ENCODE measurements at places on chromosomes 1 and 21. TPM values are rescaled to one million over a fixed set of nuclear protein-coding genes. Genes with fewer than 3 reads are reported as not detected.

- no peak for DNase-seq
Measured at GRCh38 chr1:229862017-229862774, 204.8 kb upstream of the GALNT2 start.

GRCh38 chr1:107897438-107898345 lies 67.3 kb downstream of the VAV3 start:
- DNase-seq: no peak

- no peak for DNase-seq
Measured at GRCh38 chr1:41980827-41981653, 62.3 kb upstream of the HIVEP3 start.

DNA sequence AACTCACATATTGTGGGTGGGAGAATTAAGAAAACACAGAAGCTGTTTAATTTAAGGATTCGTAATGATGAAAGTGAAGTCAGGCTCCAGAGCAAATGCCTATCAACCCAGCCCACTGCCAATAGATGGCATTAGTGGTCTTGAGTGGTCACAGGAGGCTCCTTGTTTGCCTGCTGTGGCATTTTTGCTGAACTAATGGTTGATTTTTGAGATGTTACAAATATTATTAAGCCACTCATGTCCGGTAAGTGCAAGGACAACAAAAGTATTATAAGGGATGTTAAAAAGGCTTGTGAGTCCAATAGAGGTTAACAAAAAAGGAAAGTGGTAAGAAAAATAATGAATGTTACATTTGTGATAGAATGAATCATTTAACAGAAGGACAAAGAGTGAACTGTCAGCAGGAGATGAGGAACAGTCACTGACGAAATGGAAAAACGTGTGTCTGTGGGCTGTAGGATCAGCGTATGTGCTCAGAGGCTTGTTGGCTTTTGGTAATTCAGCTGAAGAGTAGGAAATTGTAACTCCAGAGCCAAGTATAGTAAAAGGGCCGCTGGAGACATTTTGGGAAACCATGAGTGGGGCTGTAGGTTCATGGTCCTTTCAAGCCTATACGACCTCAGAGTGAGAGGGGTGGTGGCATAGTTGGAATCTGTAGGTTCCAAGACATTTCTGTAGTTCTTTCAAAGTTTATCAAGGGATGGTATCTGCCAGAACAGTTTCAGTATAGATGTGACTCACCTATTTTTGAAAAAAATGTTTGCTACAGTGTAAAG lies 11.2 kb downstream of the SFT2D2 start:
- no peak for DNase-seq

DNA sequence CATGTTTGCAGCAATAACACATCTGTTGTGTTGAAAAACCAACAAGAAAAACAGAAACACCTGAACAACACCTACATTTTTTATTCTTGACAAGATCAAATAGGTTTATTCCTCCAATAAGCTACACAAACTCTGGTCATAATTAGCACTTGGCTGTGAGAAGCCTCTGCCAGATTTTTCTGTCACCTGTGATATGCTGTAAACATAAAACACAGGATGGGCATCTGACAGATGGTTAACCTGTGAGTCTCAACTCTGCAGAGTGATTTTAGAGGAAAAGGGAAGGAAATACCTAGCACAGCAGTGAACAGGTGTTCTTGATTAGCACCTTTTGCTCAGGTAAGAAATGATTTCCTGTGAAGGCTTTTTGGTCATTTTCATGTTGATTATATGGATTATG lies 175.4 kb upstream of the COA6 start:
- no peak for DNase-seq

DNA sequence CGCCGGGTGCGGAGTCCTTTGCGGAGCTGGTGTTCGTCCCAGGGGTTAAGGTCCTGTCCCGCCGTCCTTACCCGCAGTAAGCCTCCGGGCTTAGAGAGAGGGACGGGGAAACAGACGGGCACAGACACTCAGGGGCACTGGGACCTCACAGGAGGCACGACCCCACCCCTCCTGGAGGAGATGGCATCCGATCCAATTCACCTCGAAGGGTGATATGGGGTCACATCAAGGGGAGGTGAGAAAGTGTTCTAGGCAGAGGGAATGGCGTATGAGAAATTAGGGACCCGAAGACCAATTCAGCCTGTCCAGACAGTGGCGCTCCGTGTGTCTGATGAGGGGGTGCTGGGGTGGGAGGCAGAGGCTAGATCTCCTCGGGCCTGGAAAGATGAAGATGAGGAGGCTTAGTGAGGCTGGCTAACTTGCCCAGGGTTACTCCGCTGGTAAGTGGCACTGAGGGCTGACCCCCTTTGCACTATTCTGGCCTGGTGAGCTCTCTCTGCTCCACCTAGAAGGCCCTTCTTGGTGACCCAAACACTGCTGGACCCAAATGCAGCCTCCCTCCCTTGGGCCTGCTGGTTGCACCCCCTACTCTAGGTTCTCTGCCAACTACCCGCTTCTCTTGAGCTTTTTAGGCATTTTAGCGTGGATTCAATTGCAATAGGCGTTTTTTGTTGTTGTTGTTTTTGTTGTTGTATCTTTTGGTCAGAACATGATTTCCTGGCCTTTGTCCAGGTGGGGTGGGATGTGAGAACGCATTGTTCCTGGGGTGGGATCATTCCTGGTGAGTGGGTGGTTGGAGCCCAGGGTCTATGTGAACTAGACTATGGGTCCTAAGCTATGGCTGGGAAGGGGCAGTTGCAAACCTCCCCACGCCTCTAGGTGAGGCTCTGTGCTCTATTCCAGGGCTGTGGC lies 12.3 kb downstream of the BTBD19 start:
- peak; percentile 29 for DNase-seq

DNA sequence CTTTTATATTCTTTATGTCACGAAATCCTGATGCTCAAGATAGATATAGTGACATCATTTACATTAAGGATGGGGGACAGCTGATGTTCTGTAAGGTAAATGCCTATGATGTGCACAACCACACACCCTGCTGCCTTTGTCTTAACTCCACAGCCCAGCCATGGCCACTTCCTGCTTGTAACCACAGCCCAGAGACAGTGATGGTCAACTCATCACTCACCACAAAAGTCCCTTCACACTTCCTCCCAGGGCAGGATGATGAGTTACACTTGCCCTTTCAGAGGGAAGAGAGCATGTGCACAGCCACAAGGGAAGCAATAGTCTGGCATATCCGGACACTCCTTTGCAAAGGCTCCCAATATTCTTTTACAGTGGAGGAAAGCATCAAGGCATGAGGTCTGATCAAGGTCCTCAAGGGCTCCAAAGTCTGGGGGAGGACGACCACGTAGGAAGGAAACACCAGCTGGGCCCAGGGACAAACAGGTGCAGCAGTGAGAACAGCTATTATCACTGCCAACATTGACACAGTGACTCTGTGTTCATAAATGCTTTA lies 53.8 kb downstream of the PLPP3 start:
- DNase-seq: no peak

- DNase-seq: no peak
Measured at GRCh38 chr1:30751830-30752650, 5.5 kb downstream of the LAPTM5 start.

DNA sequence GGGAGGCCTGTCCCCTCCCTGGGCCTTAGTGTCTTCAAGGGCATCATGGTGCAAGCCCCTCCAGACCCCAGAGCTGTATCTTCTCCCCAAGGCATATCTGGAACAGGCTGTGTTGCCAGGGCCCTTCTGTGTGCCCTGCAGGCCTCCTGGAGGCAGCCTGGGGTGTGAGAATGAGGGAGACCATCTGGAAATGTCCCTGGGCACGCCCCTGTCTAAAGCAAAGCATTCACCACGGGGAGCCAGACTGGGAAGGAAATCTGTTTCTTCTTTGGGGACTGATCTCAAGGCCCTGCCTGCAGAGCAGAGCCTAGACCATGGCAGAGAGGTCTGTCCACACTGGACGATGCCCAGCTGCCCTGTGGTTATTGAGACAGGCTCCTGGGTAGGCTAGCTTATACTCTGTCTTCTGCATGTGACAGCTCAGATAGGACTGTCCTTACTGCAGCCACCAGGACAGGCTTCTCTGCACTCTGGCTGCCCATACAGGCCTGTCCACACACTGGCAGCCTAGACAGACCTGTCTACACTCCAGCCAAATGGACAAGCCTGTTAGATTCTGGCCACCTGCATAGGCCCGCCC lies 24.6 kb downstream of the PODN start:
- no peak for DNase-seq

DNA sequence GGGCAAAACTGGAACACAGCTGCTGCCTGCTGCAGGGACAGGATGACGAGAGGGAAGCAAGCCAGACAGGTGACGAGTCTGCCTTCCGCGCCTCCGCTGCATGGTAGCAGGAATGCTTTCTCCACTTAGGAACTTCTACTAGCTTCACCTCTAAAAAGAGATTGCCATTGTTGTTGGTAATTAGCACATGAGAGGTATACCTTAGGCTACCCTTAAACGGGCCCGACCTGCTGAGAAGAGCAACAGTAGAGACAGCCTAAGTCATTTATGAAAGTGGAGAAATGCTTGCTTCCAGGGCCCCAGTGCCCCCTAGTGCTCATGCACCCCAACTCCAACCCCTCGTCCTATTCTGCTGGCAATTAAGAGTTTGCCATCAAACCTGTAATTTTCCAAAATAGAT lies 96.9 kb upstream of the AKT3 start:
- DNase-seq: no peak

- DNase-seq: no peak
Measured at GRCh38 chr1:224852901-224853568, 76.4 kb upstream of the DNAH14 start.

Gene KCNK1
- 4.6 TPM for total RNA-seq

- peak; percentile 45 for DNase-seq
Measured at GRCh38 chr21:46120301-46121285, 22.7 kb downstream of the COL6A2 start.

Gene FAM78B
- total RNA-seq: 1.1 TPM

DNA sequence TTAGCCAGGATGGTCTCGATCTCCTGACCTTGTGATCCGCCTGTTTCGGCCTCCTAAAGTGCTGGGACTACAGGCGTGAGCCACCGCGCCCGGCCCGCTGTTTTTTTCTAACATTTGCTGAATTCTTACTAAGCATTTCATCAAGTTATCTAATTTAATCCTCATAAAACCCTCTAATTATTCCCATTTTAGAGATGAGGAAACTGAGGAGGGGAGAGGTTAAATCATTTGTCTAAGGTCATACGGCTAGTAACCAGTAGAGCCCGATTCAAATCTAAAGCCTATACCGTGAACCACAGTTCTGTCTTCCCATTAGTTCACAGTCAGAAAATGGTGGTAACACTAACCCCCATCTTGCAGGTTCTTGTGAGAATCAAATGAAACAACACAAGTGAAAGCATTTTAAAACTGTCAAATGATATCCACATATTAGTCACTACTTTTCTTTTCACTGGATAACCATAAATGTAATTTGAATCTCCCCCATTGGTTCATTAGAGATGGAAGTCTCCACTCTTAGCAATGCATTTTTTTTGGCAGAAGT lies 10.6 kb downstream of the HEYL start:
- DNase-seq: no peak

Gene DEGS1
- total RNA-seq: 37.2 TPM

- no peak for DNase-seq
Measured at GRCh38 chr1:6660415-6661049, 35.9 kb downstream of the THAP3 start.

Gene TNFRSF9
- not detected for total RNA-seq

Gene TNNT2
- not detected for total RNA-seq

- no peak for DNase-seq
Measured at GRCh38 chr1:178034676-178035075, 59.2 kb upstream of the RASAL2 start.

Gene VAMP4
- total RNA-seq: 7.4 TPM

Gene GIPC2
- total RNA-seq: 8.6 TPM

- no peak for DNase-seq
Measured at GRCh38 chr1:12049616-12050015, 13.5 kb upstream of the TNFRSF8 start.

DNA sequence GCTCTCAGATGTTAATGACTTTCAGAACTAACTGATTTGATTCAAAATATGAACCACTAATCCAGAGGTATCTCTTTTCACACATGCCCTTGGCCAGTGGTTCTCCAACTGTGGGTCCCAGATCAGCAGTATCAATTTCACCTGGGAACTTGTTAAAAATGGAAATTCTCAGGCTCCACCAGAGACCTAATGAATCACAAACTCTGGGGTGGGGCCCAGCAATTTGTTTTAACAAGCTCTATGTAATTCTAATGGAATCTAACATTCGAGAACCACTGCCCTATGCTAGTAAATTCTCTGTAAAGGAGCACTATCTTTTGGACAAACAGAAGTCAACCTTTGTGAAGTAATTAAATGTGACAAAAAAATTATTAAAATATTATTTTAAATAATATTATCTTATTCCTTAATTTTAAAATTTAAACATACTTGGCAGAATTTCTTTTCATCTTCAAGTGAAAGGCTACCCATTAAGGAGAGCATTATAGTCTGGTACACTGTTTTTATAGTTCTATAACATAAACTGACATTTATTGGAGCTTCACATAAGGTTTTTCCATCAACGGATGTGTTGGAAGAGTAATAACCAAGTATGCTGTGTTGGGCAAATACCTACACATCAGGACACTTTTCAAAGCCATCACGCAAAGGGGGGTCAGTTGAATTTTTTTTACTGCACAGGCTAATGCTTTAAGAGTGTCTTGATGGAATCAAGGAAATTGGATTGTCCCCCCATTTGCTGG lies 130.4 kb downstream of the LHX4 start:
- no peak for DNase-seq

Gene CADM3
- 0.43 TPM for total RNA-seq

- no peak for DNase-seq
Measured at GRCh38 chr1:171600862-171601261, 21.2 kb upstream of the MYOCOS start.

- DNase-seq: peak; percentile 55
Measured at GRCh38 chr1:209398313-209398991, 185.1 kb upstream of the CAMK1G start.

GRCh38 chr1:14968251-14968851 lies 185.2 kb upstream of the TMEM51 start:
- DNase-seq: no peak

Gene SLAMF6
- 0.98 TPM for total RNA-seq

- no peak for DNase-seq
Measured at GRCh38 chr1:215992620-215993019, 425.5 kb downstream of the KCTD3 start.

GRCh38 chr21:38911484-38912101 lies 105.9 kb downstream of the ETS2 start:
- DNase-seq: no peak

Gene KCNA2
- not detected for total RNA-seq

Gene GNG4
- total RNA-seq: not detected

GRCh38 chr1:58524353-58524945 lies 22.1 kb downstream of the OMA1 start:
- DNase-seq: no peak

Data from right lobe of liver (tissue), 6 donors.